ENCODE measurements at places on chromosomes 4 and X.

DNA sequence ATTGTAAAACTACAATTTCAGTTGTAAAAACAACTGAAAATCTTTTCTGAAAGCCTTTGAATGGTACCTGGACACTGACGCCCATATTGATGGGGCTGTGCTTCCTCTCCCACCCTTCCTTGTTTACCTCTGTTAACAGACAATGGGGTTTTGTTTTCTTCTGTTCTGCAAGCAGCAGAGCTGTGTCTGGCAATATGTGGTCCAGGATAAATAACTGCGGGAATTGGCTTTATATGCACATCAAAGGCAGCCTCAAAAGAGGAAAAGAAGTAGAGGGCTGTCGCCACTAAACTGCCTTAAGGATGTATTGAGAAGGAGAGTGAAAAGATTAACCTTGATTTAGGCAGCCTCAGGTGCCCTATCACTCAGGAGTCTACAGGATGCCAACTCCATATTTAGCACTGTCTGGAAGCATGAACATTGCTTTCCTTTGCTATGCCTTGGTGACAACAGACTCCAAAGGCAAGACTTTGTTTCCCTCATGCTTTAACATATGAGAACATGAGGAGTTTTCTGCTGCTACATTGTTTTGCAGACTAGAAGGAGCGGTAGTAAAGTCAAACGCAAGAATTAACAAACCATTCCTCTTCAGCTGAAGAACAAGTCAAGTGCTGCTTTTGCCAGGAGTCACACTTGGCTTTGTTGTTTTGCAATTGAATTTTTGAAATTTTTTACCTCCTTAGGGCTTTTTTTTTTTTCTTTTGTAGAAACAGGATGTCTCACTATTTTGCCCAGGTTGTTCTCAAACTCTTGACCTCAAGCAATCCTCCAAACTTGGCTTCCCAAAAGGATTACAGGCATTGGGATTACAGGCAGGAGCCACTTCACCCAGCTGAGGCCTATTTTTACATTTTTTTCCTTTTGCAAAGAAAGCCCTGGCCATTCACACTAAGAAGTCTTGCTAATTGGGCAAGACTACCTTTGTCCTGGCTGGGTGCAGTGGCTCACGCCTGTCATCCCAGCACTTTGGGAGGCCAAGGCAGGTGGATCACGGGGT is 3.0 kb downstream of the IL21 start:
- DNase-seq = no peak

- no peak for DNase-seq
Observed at GRCh38 chr4:154958121-154958520, 177.0 kb downstream of the RBM46 start.

- no peak for DNase-seq
Observed at GRCh38 chr4:97317671-97318070, 825.6 kb downstream of the STPG2 start.

GRCh38 chr4:185811509-185812364 is at the start of gene SORBS2:
Gene SORBS2 (minus strand): TSS chr4:185812194. CDS start chr4:185690571, 121,623 bp downstream.
- no peak for DNase-seq

DNA sequence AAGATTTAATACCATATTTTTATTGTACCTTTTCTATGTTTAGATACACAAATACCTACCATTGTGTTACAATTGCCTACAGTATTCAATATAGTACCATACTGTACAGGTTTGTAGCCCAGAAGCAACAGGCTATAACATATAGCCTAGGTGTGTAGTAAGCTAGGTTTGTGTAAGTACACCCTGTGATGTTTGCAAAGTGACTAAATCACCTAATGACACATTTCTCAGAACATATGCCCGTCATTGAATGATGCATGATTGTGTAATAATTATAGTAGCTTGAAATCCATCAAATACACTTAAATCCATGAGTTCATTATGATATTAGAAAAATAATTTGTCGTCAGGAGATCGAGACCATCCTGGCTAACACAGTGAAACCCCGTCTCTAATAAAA is 30.8 kb downstream of the GAB3 start:
- DNase-seq = no peak

DNA sequence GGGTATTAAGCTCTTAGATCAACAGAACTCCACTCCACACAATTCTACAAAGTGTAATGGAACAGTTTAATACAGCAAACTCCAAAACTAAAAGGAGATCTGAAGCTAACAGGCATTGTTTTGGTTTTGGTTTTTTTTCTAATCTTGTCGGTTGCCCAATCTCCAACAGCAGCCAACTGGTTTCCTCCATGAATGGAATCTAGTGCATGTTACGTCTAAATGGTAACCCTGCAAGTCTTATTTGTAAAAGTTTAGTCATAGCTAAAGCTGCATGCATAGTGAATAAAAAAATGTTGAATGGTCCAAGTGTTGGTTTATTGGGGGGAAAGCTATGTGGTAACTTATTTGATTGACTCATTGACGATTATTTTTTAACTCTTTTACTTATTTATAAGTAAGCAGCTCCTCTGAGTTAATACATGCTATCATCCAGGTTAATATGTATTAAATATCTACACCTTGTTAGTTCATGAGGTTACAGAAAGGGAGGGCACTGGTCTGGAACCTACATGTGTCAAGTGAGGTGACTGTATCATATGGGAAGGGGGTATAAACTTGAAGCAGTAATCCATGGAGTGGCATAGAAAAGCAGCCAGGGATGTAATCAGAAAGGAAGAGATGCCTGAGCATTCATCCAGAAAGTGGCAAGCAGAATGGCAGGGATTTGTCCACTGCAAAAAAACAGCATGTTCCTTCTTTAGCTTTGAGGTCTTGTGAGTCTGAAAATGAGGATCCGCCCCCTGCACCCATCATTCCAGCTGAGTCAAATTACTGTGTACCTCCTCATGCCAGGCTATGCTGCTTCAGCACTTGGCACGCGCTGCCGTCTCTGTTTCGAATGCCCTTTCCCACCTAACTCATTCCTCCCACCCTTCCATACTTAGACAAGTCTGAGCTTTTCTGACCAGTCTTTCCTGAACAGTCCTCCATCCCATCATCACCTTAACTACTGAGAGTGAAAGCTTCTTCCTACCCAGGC is 81.7 kb downstream of the PDGFC start:
- DNase-seq = no peak

- no peak for DNase-seq
Observed at GRCh38 chrX:141142946-141143345, 34.0 kb downstream of the LDOC1 start.

GRCh38 chr4:176409627-176410026 is 89.9 kb downstream of the SPCS3 start:
- no peak for DNase-seq

GRCh38 chr4:11741190-11741652 is 312.5 kb upstream of the HS3ST1 start:
- no peak for DNase-seq

Measured in stimulated activated CD4-positive, alpha-beta T cell treated with anti-CD3 and anti-CD28 coated beads, Interleukin-1b, Interleukin-23, amount 100 ng/mL, for 1 hour (primary cell).